ENCODE measurements at places on chromosomes 13 and 19.
A peak's percentile ranks its signal among the peaks of the same experiment; 100 is the strongest.

- no peak for DNase-seq
These were observed 3.6 kb downstream of the FOXO1 start for GRCh38 chr13:40662866-40663265.

DNA sequence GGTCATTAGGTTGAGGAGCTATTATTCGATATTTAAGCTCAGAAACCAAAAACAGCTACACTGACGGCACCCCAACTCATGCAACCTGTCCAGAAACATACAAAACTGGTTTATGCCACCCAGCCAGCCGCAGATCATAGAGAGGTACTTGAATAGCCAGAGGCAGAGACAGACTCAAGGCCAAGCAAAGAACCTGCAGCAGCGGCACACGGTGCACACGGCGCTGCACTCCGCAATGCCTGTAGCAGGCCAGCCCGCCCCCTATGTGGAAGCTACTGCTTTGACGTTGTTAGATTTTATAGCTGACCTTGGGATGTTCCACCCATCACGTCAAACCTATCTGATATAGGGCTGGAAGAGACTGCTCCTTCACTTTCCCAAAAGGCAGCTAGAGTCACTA lies 11.9 kb upstream of the DHRS12 start:
- DNase-seq = no peak

DNA sequence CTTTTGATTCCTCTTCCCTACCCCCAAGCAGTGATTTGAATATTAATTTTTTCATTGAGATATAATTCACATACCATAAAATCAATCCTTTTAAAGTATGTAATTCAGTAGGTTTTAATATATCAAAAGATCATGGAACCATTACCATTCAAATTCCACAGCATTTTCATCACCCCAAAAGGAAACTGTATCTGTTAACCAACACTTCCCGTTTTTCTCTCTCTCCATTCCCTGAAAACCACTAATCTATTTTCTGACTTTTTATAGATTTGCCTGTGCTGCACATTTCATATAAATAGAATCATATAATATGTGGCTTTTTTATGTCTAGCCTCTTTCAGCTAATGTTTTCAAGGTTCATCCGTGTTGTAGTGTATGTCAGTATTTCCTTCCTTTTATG lies 107.1 kb downstream of the PAN3 start:
- DNase-seq = no peak

DNA sequence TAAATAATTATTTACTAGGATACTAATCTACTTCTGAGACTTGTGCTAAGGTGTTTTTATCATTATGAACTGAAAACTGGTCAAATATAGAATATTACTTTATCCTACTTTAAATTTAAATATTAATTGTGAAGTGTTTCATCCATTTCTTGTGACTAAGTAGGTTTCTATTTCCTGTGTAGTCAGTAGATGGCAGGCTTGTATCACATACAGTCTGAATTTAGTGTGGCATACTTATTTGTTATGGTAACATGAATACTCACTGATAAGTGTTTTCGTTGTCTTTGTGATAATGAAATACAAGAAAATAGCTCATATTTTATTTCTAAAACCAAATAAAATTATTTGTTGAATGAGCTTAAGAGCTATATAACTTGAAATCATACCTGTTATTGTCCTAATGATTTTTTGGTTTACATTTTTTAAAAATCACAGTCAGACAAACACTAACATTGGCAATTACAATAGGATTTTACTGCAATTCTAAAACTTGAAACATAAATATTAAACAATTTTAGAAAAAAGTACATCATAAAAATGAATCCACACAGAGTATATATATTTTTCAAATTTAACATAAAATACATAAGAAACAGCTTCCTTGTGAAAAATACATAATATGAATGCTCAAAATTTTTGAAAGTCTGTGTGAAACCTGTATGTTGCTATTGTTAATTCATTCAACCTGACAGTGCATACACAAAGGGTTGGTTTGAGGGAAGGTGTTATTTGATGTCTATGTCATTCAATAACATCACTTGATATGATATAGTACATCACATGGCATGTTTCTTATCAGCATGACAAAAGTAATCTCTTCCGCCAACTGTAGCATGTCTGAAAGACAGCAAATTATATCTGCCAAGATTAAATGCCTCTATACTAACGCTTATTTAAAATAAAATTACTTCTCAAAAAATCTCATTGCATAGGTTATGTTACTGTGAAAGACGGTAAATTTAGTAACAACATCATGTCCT lies 904.8 kb upstream of the PCDH20 start:
- DNase-seq = peak; percentile 20

GRCh38 chr13:73717632-73718031 lies 416.6 kb downstream of the KLF12 start:
- no peak for DNase-seq

GRCh38 chr19:1387684-1388636 lies 4.3 kb downstream of the NDUFS7 start:
- DNase-seq = no peak

DNA sequence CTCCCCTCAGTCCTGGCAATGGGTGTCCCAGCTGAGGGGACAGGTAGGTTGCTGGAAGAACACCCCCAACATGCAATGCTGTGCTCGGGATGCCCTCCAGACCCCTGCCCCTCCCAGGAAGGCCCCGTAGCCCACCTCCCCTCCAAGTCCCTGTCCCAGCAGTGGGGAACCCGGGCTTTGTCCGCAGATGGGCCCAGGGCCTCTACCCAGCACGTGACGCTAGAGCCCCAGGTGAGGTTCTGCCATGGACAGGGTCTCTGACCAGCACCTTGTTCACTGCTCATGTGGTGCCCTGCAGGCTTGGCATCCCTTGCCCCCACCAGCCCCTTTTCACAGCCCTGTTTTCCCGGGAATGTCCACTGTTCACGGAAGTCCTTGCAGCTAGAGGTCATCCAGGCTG lies 220.0 kb upstream of the SGCG start:
- DNase-seq = no peak

- no peak for DNase-seq
These were observed 13.0 kb upstream of the PROZ start for GRCh38 chr13:113145496-113145895.
